ENCODE measurements at places on chromosomes 6 and 20.

- no peak for DNase-seq
Observed at GRCh38 chr6:20188630-20189075, 23.6 kb downstream of the MBOAT1 start.

- no peak for DNase-seq
Observed at GRCh38 chr6:23282252-23283021, 713.1 kb downstream of the HDGFL1 start.

- no peak for DNase-seq
Observed at GRCh38 chr6:20230401-20231119, 18.3 kb upstream of the MBOAT1 start.

DNA sequence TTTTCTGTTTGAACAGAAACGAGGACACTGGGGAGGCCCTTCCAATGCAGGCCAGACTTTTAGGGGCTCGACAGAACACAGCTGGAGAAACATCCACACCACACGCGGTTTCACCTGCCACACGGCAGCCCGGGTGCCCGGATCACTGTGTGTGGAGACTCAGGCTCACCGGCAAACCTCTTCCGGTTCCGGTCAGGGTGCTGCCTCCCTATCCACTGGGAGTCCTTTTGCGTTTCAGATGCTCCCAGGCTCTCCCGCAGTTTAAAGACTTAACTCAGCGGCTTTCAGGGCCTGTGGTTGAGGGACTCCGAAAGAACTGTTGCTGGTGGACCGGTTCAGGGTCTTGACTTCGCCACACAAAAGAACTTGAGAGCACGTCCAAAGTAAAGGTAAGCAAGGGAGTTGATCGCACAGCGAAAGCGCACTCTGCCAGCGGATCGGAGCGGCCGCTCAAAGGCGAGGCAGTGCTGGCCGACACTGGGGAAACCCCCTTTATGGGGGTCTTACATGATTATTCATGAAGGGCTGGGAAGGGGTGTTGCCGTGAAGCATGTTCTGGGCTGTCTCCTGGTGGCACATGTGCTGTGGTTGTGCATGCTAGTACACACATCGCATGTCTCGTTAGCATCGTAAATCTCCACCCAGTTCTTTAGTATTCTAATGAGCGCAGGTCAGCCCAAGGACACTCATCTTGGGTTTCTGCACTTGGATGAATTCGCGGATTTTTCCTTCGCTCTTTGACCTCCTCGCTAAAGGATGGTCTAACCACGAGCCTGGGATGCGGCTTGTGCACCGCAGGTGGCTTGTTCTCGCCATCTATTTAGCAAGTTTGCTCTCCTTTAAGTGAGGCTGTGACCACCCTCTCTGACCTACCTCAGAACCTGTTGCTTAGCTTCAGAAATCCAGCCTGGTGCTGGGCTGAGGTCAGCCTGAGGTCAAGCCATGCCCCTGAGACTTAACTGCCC, 180.3 kb downstream of the CDH26 start:
- DNase-seq, result no peak

- DNase-seq, result no peak
Observed at GRCh38 chr6:62150048-62150663, 135.9 kb downstream of the KHDRBS2 start.

- no peak for DNase-seq
Observed at GRCh38 chr6:168884646-168885086, 369.0 kb downstream of the THBS2 start.

DNA sequence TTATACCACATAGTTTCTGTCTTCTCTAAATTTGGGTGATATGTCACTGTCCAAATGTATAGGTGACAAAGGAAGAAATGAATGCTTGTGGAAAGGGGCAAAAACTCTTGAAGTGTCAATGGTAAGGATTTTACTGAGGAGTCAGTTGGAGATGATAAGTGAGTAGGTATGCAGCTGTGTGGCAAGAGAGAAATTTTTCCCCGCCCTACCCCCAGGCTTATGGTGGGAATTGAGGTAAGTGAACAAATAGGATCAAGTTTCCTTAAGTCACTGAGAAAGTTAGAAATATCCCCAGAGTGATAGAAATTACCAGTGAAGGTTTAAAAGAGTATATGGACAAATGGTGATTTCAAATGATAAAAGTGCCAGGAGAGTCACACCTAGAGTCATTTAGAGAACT, 11.8 kb downstream of the DSE start:
- DNase-seq, result no peak
